ENCODE measurements at places on chromosomes 2 and 18. TPM values are rescaled to one million over a fixed set of nuclear protein-coding genes. Genes with fewer than 3 reads are reported as not detected.

EPHA4 gene
- 132 TPM for total RNA-seq

GNAL gene
- 0.26 TPM for total RNA-seq

SP5 gene
- total RNA-seq = not detected

ALK gene
- not detected for total RNA-seq

LCT gene
- 0.06 TPM for total RNA-seq

EIPR1 gene
- total RNA-seq = 18.2 TPM

IL37 gene
- not detected for total RNA-seq

PROM2 gene
- total RNA-seq = 1.1 TPM

PSMA8 gene
- 0.67 TPM for total RNA-seq

THUMPD2 gene
- total RNA-seq = 11.6 TPM

RAX gene
- total RNA-seq = not detected

MERTK gene
- total RNA-seq = 0.64 TPM

ATAD2B gene
- total RNA-seq = 44.4 TPM

DOK1 gene
- 35.7 TPM for total RNA-seq

SLC4A3 gene
- not detected for total RNA-seq

RMDN2 gene
- total RNA-seq = 4.0 TPM

SDC1 gene
- total RNA-seq = not detected

MOGAT1 gene
- not detected for total RNA-seq

RAB17 gene
- not detected for total RNA-seq

LRRC30 gene
- not detected for total RNA-seq

ACOXL gene
- total RNA-seq = not detected

NEUROD1 gene
- not detected for total RNA-seq

CRYGD gene
- total RNA-seq = not detected

Measured in CD4-positive, alpha-beta memory T cell (primary cell).